Ascending aorta (tissue), 2 donors: ENCODE measurements at places on chromosomes 5 and 9. TPM values are rescaled to one million over a fixed set of nuclear protein-coding genes. Genes with fewer than 3 reads are reported as not detected.
A peak's percentile ranks its signal among the peaks of the same experiment; 100 is the strongest.

DNA sequence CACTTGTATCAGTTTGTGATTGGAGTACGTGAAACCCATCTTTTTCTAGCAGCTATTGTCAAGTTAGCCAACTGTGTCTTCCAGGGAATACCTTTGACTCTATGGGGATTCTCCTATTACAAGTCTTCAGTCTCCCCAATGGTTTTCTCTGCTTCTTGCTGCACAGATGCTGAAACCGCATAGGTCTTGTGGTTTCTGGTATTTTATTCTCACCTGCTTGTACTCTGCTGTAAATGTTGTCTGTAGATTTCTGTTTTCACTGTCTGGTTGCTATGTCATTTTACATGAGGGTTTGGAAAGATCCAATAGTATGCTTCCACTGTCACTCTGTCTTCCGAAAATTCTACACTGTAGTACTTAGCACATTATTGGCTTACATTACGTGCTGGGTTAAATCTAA, 1196.9 kb upstream of the C9orf72 start:
- no peak for DNase-seq

DNA sequence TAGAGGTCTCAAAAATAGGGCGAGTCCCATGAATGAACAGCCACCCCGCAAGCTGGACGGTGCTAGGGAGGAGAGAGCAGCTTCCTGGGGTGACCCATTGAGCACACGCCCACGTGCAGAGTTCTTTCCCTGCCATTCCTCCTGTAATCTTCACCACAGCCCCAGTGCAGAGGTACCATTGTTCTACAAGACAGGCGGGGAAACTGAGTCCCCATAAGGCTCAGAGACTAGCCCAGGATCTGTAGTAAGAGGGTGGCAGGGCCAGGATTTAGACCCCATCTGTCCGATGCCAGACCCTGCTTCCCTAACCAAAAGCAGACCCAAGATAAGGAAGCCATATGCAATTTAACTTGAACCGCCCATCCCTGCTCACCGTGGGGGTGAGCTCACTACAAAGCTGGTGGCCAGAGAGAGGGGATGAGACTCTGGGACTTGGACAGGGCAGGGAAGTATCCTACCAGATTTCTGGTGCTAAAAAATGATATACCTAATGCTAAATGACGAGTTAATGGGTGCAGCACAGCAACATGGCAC, 36.7 kb upstream of the ORM1 start:
- peak; percentile 37 for DNase-seq

DNA sequence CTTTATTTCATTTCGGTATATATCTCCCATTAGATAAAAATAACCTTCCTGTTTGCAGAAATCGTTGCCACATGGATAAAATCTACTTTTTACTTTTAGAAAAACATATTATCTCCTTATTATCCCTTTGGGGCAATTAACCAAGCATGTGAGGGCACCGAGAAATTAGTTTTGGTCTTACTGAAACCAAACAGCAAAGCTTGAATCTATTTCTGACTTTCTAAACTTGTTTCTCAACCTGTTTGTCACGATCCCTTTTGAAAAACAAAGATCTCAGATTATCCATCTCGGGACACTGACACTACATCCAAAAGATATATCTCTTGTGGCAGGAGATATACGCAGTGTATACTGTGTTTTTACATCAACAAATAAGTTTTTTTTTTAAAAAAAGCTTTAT, 2.3 kb downstream of the TUT7 start:
- DNase-seq = no peak

DNA sequence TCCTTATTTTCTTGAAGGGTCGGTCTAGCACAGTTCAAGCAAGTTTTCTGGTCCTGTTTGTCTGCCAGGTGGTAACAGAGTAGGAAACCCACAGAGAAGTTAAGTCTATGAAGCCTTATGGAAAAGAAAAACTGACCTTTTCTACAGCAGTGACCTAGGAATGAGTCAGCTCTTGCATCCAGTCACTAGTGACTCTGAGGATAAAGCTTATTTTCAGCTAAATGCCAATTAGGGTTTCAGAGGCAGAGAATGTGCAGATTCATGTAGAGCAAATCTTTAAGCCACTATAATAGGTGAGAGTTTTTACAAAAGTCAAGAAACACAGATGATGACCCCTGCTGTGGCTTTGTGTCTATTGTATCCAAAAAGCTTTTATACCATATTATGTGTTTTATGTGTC, 100.7 kb downstream of the CWC27 start:
- no peak for DNase-seq

- no peak for DNase-seq
Measured at GRCh38 chr9:93468763-93469456, 15.5 kb upstream of the FAM120AOS start.

- DNase-seq = no peak
Measured at GRCh38 chr5:125343015-125343414, 596.6 kb upstream of the ZNF608 start.

GRCh38 chr5:134944630-134945029, 23.1 kb upstream of the CATSPER3 start:
- DNase-seq = no peak

DNA sequence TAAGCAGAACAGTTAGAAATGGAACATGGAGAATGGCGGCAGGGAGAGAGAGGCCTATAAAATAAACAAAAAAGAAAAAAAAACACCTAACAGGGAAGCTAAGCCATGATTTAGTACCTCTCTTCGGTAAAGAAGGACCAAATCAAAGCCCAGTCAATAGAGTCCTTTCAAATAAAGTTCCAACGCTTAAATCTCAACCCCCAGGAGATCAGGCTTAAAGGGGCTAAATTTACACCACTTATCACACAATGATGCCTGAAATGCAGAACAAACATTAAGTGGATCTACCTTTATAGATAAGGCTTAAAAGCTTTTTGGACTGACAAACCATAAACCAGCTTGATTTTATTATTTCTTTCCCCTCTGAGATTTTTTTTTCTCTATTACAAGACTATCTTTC, 66.3 kb downstream of the PRELID2 start:
- DNase-seq = no peak

GRCh38 chr9:111839987-111840386, 45.2 kb upstream of the SHOC1 start:
- DNase-seq = no peak

DNA sequence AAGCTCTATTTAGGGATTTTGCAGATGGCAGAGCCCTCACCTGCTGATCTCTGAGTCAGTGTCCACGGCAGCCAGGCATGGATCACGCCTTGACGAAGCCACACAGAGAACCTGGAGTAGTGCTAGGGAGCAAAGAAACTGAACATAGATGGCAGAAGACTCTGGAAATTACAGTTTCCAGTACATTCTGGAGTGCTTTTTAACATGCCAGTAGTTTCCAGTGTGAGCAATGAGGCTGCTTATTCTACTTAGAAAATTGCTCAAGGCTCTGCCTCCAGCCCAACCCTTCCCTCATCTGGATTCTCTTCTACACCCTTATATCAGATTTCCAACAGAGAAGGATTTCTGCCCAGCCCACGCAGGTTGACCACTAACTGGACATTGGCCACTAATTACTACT, 203.3 kb downstream of the ADAMTS12 start:
- no peak for DNase-seq

DNA sequence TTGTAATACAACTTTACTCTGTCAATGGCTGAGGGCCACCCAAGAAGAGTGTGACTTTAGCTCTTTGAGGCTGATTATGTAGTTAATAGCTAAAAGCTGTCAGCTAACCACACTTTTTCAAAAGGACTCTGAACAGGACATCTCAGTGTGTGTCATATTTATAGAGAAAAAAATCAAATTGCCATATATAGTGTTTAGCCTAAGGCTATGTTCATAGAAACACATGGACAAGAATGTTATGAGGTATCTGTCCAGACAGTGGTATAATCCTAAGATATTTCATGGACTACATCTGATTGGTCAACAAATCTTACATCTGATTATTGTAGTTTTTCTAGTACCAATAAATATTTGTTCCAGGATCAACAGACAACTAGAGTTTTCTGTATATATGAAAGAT, 42.1 kb upstream of the CDH18 start:
- no peak for DNase-seq

The GABBR2 gene
- total RNA-seq = not detected

The DDX46 gene
- total RNA-seq = 84.1 TPM

The OR13C2 gene
- total RNA-seq = not detected

The CCDC183 gene
- total RNA-seq = not detected

The FCN2 gene
- not detected for total RNA-seq

The IFNA2 gene
- total RNA-seq = not detected

The SLC6A7 gene
- not detected for total RNA-seq

The FAT2 gene
- not detected for total RNA-seq
